ENCODE measurements at places on chromosomes 7 and 10.
A peak's percentile ranks its signal among the peaks of the same experiment; 100 is the strongest.

DNA sequence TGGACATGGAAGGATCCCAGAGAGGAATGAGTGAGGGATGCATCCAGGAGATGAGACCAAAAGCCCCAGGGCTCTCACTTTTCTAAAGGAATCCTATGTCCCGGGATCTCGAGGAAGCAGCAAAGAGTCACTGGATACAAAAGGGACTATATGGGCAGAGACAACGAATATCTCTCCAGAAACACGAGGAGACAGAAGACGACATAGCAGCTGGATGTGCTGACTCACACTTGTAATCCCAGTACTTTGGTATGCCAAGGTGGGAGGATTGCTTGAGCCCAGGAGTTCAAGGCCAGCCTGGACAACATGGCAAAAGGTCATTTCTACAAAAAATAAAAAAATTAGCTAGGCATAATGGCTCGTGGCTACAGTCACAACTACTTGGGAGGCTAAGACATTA, 24.7 kb upstream of the MSMB start:
- no peak for DNase-seq

- no peak for DNase-seq
Measured at GRCh38 chr7:2237109-2237602, 4.4 kb upstream of the MAD1L1 start.

DNA sequence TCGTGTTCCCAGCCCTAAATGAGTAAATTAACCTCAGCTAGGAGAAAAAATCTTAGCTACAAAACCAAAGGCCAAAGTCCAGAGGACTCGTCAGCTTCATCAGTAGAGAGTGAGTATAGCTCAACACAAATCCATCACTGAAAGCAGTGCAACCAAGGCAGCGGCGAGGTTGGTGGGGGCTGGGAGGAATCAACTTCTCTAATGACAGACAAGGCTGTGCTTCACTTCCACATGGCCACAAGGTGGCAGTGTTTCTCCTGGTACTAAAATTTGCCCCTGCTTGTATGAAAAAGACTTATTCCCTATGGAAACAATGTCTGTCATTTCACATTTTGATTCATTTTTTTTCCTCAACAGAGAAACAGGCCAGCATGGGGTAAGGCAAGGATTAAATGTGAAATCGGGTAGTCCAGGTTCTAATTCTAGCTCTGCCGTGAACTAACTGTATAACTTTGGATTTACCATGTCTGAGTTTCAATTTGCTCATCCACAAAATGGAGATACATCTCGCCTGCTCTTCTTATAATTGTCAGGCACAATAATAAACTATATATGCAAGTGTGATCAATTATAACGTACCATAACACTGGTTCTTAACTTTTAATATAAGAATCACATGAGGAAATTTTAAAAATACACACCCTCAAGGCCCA, 39.3 kb downstream of the FAS start:
- DNase-seq: peak; percentile 70

DNA sequence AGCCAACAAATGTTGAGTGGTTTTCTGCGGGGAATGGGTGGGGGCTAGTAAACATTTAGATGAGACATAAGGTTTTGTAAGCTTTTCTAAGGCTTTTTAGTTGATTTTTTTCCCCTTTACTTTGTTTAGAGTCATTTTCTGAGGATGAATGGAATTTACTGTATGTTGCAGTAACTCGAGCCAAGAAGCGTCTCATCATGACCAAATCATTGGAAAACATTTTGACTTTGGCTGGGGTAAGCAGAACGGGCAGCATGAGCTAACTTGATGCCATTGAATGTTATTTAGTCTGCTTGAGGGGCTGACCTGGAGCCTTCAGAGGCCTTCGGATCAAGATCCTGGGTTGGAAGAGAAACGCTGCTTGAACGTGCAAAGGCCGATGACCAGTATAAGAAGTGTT, 37.3 kb downstream of the FBH1 start:
- DNase-seq: peak; percentile 84

- peak; percentile 34 for DNase-seq
Measured at GRCh38 chr7:43201912-43202311, 89.5 kb downstream of the HECW1 start.

DNA sequence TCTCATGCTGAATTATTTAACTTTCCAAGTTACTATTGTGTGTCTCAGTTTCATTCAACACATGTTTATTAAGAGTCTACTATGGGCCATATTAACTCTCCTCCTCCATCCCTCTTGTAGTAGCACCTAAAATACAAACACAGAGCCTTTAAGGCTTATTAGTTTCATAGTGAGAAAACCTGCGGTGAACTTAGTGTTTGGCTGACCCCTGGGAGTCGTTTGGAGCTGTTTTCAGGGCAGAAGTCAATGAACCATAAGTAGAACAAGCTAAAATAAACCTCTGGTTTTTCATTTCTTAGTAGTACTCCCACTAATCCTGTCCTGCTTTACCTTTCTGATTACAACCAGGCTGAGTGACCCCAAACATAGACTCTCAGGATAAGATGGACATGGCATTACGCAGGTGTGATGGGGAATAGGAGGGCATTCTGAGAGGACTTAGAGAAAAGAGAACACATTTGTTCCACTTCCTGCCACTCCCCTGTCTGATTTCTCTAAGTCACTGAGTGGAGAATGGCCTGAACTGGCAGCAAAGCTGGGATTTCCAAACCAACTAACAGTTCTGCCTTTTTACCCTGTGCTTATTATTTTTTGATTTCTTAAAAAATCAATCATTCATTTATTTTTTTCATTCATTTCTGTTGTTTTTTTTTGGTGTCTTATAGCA, 74.5 kb downstream of the LRMDA start:
- no peak for DNase-seq

- no peak for DNase-seq
Measured at GRCh38 chr7:6250364-6250833, 22.0 kb downstream of the CYTH3 start.

DNA sequence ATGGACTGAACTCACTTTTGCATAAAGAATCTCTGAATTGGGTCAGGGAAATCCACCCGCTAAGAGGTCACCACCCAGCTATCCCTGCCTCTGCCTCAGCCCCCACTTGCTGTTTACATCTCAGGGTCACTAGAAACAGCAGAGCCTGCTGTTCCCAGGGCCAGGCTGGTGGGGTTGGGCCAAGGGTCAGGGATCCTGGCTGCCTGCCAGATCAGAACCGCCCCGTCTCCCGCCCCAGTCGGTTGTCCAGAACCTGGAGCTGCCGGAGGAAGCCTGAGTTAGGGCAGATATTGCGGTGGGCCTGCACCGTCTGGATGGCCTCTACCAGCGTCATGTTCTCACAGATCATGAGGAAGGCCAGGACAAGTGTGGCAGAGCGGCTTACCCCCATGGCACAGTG, 17.0 kb upstream of the SAMD8 start:
- DNase-seq: no peak

GRCh38 chr10:15113766-15114165, 16.6 kb downstream of the RPP38 start:
- DNase-seq: no peak

Measured in fibroblast of gingiva (primary cell).